ENCODE measurements at places on chromosomes 16 and 17. TPM values are rescaled to one million over a fixed set of nuclear protein-coding genes. Genes with fewer than 3 reads are reported as not detected.
A peak's percentile ranks its signal among the peaks of the same experiment; 100 is the strongest.

GRCh38 chr17:19376811-19377210 lies 1.5 kb upstream of the MAPK7 start:
- DNase-seq, result no peak

Gene WFDC1
- 143 TPM for total RNA-seq

Gene EFNB3
- not detected for total RNA-seq

Gene SENP3
- total RNA-seq, result 101 TPM

Gene CX3CL1
- total RNA-seq, result 0.18 TPM

Gene PDIA2
- not detected for total RNA-seq

GRCh38 chr16:60810250-60810649 lies 1226.0 kb downstream of the CDH8 start:
- no peak for DNase-seq

GRCh38 chr17:70658317-70658716 lies 489.0 kb downstream of the KCNJ2 start:
- DNase-seq, result no peak

Gene FOXL1
- total RNA-seq, result 43.2 TPM

DNA sequence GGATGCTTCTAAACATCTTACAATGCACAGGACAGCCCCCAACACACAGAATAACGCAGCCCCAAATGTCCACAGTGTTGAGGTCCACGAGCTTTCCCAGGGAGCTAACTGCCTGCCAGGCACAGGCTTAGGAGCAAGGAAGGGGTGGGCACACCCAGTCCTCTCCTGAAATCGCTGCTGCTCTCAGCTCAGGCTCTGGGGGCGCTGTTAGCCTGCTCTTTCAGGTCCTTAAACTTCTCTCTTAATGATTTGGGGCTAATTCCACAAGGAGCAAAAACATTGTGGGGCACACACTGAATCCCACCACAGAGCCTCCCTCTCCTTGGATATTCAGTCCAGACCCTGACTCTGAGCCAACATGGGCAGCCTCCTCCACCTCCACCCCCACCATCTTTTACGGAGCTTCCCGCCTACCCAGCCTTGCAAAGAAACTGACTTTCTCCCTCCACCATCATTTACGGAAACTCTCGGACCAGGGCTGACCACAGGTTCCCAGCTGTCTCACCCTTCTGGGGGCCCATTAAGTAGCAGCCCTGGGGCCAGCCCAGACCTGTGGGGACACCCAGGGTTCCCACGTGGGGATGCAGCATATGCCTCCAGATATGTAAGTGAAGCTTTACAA lies 1.1 kb downstream of the CD300H start:
- DNase-seq, result peak; percentile 30

- DNase-seq, result peak; percentile 56
Measured at GRCh38 chr17:42276359-42276608, at the start of gene STAT5B. Gene STAT5B (minus strand): TSS chr17:42276391. CDS start chr17:42232127, 44,264 bp downstream.

DNA sequence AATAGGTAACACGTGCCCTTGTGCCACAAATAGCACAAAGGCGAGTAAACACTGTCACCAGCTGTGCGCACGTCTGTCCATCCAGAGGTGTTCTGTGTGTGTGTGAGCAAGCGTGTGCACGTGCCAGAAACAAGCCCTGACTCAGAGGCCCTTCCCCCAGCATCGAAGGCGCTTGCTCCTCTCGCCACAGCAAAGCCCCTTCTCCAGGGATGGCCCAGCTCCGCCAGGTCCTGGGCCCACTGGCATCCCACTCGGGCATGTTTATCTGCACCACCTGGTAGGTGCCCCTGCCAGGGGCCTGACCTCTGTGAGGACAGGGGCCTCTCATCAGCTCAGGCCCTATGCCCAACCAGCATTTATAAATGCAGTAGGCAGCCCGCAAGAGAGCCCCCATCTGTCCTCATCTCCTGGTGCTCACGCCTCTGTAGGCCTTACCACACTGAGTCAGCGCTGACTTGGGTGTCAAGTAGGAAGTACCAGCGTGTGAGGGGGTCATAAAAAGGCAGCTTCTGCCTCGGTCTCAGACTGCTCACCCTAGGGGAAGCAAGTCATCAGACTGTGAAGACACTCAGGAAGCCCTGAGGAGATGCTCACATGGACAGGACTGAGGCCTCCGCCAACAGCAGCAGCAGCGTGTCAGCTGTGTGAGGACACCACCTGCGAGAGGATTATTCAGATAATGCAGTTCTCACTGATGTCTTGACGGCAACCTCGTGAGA lies 10.8 kb downstream of the TMEM235 start:
- no peak for DNase-seq

Gene GPRC5B
- total RNA-seq, result 5.8 TPM

GRCh38 chr16:622920-623280 lies 7.9 kb upstream of the WFIKKN1 start:
- no peak for DNase-seq

Gene C16orf78
- not detected for total RNA-seq

DNA sequence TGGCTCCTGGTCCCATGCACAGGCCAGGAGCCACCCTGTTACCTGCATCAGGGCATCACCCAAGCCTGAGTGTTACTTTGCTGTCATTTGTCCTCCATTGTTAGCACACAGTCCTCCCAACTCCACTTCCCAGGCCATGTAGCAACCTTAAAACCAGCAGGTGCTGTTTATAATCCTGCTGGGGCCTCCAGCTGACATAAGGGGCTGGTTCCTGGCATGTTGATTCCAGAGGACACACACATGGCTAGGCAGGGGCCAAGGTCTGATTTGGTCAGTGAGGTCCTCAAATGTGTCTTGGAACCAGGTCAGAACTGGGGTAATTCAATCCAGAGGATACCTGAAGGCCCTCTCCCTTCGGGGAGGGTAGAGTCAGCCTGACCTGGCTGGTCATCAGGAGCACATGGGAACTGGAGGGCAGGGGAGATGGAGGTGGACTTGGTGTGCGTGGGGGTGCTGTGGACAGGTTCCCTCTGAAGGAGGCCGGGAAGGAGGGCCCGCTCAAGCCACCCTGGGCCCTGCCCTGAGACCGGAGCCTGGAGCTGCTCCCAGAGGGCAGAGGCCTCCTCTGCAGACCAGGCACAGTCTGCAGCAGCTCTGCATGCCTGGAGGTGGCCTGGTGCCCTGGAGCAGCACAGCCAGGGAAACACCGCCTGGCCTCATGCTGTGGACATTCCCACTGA lies 6.6 kb downstream of the ADORA2B start:
- DNase-seq, result no peak

DNA sequence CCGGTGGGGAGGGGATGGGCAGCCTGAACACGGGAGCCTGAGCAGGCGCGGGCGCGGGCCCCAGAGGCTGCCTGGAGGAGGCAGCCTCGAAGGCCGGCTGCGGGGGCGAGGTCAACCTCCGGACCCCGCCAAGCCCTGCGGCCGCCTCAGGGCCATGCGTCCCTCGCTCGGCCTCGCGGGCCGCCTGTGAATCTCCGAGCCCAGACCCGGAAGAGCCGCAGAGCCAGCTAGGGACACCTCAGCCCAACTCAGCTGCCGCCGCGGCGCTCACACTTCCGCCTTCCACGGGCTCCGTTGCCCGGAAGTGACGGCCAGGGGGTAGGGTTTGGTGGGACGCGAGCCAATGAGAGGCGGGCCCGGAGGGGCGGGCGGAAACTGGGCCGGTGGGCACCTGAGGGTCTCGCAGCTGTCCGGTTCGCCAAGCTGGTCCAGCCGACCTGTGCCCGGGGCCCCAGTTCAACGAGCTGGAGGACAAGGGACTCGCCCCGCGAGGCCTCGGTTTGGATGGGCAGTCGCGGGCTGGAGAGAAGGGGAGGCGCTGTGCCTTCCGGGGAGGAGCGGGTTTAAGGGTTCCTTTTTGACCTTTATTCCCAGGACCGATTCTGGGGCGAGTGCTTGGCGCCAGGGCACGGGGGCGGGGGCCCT lies at the start of gene SLC38A10:
Gene SLC38A10, minus strand, starts transcription at position 277 of the 645 bp plus-strand sequence. CDS start 386 bp downstream, outside the sequence.
- peak; percentile 92 for DNase-seq

DNA sequence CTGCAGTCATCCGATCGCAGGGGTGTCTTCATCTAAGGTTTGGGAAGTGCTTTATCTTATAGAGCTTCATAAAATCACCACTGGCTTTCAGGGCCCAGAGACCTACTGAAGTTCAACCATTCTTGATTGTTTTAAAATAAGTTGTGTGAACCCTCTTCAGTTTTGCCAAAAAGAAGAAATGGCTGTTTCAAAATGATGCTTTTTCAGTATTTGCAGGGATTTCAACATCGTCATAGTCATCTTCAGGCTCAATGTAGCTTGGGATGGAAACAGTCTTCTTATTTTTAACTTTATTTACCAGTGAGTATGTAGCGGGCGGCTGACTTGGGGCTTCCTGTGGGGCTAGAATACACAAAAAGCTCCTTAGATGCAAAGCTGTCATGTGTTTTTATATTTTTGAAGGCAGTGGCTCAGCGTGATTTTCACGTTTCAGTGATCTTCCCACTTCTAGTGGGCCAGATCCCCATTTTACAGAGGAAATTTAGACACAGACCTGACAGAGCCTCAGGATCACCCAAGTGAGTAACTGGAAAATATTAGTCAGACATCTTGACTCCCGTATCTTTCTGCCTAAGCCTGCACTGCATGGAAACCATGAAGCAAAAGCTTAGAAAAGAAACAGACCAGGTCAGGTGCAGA lies 19.1 kb upstream of the ZNF594 start:
- DNase-seq, result no peak

Gene TVP23A
- not detected for total RNA-seq

DNA sequence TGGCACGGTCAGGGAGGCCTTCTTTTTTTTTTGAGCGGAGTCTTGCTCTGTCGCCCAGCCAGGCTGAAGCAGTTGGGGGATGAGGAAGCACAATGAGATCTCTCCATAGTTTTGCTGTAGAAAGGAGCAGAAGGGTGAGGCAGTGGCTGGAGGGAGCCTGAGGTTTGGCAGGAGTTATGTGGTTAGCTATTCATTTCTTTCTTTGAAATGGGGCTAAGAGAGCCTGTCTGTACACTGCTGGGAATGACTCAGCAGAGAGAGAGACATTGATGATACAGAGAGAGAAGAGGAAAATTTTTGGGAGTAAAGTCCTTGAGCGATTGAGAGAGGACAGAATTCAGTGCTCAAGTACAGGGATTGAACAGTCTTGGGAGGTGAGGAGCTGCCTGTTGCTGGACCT lies 22.1 kb downstream of the NOS2 start:
- no peak for DNase-seq

- DNase-seq, result peak; percentile 58
Measured at GRCh38 chr17:18025945-18026776, 12.8 kb downstream of the ATPAF2 start.

DNA sequence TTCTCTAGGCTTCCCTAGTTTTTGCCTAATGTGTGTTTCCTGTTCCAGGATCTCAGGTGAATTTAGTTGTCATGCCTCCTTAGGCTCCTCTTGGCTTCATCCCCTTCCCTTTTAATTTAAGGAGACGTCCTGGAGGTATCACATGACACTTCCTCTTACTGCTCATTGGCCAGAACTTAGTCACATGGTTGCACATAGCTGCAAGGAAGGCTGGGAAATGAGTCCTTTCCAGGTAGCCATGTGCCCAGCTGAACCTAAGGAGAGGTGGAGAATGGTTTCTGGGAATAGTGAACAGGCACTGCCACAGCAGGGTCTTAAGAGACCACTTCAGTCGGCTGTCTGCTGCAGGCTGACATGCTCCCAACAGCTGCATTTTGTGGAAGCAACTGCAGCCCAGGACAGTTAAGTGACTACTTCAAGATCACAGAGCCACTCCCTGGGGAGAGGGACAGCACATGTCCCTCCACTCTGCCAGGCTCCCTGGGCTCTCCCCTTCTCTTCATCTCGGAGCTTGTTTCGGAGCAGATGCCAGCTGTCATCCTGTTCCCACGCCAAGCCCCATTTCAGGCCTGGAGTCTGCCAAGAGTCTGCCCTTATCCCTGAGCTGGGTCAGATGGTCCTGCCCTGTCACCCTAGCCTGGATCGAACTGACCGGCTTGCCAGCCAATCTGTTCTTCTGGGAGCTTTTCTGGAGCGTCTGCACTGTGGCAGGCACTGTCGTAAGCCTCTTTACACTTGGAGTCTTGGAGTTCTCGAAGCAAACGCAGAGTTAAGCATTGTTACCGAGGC lies 81.4 kb upstream of the FOXF1 start:
- no peak for DNase-seq

DNA sequence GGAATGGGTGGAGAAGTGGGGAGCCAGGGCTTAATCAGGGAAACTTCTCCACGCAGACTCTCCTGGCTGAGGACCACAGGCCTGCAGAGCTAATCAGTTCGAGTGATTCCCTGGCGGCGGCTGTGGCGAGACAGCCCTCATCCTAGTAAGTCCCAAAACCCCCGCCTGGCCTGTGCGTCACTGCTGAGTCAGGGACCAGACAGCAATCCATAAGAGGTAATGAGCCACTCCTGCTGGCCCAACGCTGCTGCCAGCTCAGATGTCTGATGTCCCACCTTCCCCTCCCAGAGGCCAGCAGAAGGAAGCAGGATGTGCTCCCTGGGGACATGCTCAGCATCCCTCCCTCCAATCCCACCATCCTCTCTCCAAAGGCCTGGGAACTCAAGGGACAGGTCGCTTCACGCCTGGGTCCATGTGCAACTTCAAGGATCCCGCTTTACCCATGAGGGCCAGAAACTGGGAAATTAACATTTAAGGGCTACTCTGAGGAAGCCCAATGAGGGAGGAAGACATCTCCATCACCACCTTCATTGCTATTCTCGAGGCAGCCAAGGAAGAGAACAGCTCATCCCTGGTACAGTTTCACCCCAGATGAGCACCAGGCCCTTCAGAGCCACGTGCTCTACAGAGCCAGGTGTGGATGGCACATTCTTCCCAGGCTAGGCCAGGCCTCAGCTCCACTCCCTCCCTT lies 7.9 kb downstream of the ACLY start:
- peak; percentile 98 for DNase-seq

Gene SLFN12L
- 0.72 TPM for total RNA-seq

- no peak for DNase-seq
Measured at GRCh38 chr17:7508145-7508544, 24.0 kb downstream of the POLR2A start.

DNA sequence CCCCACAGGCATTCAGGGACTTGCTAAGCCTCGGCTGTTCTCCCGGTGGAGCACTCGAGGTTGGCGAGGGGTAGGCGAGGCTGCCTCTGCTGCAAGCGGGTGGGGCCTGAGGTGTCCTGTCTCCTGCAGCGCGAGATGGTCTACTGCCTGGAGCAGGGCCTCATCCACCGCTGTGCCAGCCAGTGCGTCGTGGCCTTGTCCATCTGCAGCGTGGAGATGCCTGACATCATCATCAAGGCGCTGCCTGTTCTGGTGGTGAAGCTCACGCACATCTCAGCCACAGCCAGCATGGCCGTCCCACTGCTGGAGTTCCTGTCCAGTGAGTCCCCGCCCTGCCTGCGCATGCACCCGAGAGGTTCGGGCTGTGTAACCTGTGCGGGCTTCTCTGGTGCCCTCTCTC lies 26.3 kb downstream of the TSC2 start:
- DNase-seq, result no peak

Gene LRRC46
- total RNA-seq, result not detected
